Activated naive CD8-positive, alpha-beta T cell treated with anti-CD3 and anti-CD28 coated beads, Interleukin-2, amount 10 ng/mL, durations not matched to agents 7 days and 5 days (primary cell): ENCODE measurements at places on chromosomes 2 and 18.

DNA sequence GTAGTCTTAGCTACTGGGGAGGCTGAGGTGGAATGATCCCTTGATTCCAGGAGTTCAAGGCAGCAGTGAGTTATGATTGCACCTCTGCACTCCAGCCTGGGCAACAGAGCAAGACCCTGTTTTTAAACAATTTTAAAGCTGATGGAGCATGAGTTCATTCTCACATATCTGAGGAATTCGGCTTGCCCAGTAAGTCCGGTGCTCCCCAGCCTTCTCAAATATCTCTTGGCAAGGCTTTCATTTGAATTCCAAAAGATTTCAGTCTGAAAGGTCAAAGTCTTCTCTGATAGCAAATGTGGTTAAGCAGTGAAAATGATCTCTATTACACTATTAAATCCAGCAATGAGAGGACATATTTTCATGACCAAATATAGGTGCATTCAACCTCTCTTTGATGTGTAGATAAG lies 27.9 kb downstream of the PIEZO2 start:
- H3K27ac ChIP-seq: no peak overlapping the region
- H3K36me3 ChIP-seq: no peaks in the 10 kb centered on the region
- no peaks in the 10 kb centered on the region for H3K4me1 ChIP-seq
- DNase-seq: no peak

- H3K4me1 ChIP-seq: peaks cover 2% of the 10 kb centered on the region
- H3K27ac ChIP-seq: no peak overlapping the region
- H3K4me3 ChIP-seq: no peak overlapping the region
Measured at GRCh38 chr2:238331916-238332315, 11.6 kb downstream of the TRAF3IP1 start.

GRCh38 chr2:2178921-2179320 lies 152.2 kb downstream of the MYT1L start:
- no peaks in the 10 kb centered on the region for H3K27me3 ChIP-seq
- no peak overlapping the region for H3K4me3 ChIP-seq
- no peak overlapping the region for H3K27ac ChIP-seq

DNA sequence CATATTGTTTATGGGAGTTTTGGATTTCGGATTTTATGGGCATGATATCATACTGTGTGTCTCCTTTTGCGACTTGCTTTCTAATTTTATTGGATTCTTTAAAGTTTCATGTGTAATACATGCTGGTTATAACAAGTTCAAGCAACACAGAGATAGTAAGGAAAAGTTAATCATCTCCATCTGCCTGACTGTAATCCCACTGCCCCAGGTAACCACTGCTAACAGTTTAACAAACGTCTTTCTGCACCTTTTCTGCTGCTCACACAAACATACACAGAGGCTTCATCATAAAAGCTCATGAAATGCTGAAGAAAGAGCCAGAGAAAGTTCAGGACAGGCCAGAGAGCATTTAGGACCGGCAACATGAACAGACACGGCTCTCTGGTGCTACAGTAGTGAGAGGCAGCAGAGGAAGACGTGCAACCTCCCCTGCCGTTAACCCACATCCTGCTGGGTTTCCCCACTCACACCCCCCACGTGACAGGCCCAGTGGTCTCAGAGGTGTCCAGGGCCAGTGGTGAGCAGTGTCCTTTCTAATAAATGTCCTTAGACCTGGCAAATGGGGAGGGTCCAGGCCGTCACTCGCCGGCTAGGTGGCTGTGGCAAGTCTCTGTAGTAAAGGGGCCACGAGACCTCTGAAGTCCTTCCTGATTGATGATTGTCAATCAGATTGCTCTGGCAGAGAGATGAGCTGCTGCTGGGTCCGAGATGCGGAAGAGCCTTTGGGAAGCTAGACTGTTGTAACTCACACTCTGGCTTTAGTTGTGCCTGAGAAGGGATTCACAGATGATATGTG lies 43.0 kb upstream of the SLC1A4 start:
- H3K36me3 ChIP-seq: peaks cover 14% of the 10 kb centered on the region
- DNase-seq: peak; percentile 79
- peak overlapping the region; percentile 75 for H3K4me3 ChIP-seq
- H3K27me3 ChIP-seq: no peaks in the 10 kb centered on the region
- peaks cover 38% of the 10 kb centered on the region for H3K4me1 ChIP-seq

DNA sequence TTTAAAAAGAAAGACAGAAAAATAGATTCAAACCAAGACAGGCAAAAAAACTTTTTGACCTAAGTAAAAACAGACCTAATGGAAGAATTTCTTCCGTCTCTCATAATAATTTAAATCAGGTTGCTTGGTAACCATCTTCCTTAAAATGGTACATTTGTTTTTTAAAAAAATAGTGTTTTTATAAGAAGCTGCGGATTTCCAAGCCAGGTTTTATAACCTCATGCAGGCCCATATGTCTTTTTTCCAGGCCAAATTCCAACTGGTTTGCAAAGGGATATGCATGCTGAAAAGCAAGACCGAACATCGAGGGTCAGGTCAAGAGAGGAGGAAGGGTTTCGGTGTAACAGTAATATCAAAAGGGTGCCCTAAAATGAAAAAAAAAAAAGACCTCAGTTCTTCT lies 172.9 kb downstream of the MAIP1 start:
- peaks cover 7% of the 10 kb centered on the region for H3K27me3 ChIP-seq
- DNase-seq: no peak
- no peak overlapping the region for H3K27ac ChIP-seq
- no peak overlapping the region for H3K4me3 ChIP-seq
- H3K4me1 ChIP-seq: no peaks in the 10 kb centered on the region

DNA sequence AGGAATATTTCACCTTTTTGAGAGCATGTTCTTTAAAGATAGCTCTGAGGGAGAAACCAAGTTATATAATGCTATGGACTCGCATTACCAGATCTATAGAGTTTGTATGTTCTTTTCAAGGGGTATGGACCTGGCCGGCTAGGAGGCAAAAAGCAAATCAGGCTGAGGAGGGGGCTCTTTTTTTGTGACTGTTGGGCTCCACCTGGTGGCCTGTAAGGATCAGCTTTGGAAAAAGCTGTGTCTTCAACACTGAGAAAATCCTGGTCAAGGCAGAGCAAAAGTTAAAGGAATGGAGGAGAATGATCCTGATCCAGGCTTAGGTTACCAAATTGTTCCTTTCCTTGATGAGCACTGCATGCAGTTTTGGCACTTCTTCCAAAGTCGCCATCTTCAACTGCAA lies 180.5 kb downstream of the DIS3L2 start:
- peaks cover 27% of the 10 kb centered on the region for H3K4me1 ChIP-seq

GRCh38 chr2:50379351-50379750 lies 652.6 kb downstream of the NRXN1 start:
- no peaks in the 10 kb centered on the region for H3K4me1 ChIP-seq
- no peaks in the 10 kb centered on the region for H3K36me3 ChIP-seq
- H3K27me3 ChIP-seq: no peaks in the 10 kb centered on the region
- H3K27ac ChIP-seq: no peak overlapping the region

- DNase-seq: no peak
- H3K4me3 ChIP-seq: no peak overlapping the region
- H3K27ac ChIP-seq: no peak overlapping the region
- no peaks in the 10 kb centered on the region for H3K36me3 ChIP-seq
- no peaks in the 10 kb centered on the region for H3K27me3 ChIP-seq
- H3K4me1 ChIP-seq: no peaks in the 10 kb centered on the region
Measured at GRCh38 chr18:28267878-28268625, 91.1 kb upstream of the CDH2 start.

GRCh38 chr2:177078416-177078815 lies 134.2 kb upstream of the HNRNPA3 start:
- H3K36me3 ChIP-seq: no peaks in the 10 kb centered on the region
- no peak overlapping the region for H3K4me3 ChIP-seq
- H3K27ac ChIP-seq: no peak overlapping the region
- no peaks in the 10 kb centered on the region for H3K4me1 ChIP-seq
- no peak for DNase-seq

- no peak overlapping the region for H3K27ac ChIP-seq
- H3K27me3 ChIP-seq: no peaks in the 10 kb centered on the region
- H3K36me3 ChIP-seq: no peaks in the 10 kb centered on the region
- no peak overlapping the region for H3K4me3 ChIP-seq
Measured at GRCh38 chr2:34291076-34291475, 692.0 kb upstream of the FAM98A start.

DNA sequence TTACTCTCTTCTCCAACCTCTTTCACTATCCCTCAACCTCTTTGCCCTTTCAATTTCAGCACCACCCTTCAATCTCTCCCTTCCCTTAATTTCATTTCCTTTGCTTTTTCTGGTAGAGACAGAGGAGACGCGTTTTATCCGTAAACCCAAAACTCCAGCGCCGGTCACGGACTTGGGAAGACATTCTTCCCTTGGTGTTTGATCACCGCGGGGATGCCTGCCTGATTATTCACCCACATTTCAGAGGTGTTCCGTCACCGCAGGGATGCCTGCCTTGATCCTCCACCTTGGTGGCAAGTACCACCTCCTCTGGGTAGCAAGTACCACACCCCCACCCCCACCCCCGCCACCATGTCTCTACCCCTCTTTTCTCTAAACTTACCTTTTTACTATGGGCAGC lies 669.4 kb upstream of the PKDCC start:
- no peak overlapping the region for H3K4me3 ChIP-seq
- no peak for DNase-seq
- no peaks in the 10 kb centered on the region for H3K27me3 ChIP-seq
- no peak overlapping the region for H3K27ac ChIP-seq
- H3K36me3 ChIP-seq: no peaks in the 10 kb centered on the region

DNA sequence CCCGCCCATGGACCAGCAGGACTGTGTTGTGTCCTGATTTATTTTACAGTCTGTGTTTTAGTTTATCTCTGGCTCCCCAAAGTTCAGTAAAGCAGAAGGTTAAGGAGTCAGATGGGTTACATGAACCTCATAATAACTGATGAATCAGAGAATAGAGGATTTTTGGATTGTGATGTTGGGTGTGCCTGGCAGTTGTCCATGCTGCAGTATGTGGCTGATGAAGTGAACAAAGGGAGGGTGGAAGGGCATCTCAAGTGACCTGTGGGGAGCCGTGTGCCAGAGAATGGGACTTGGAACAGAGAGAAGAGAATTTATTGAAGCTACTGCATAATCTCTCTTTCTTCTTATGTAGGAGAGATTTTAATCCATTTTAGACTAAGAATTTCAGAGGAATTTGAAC lies 145.5 kb downstream of the MAP4K4 start:
- H3K4me1 ChIP-seq: peaks cover 18% of the 10 kb centered on the region
- no peaks in the 10 kb centered on the region for H3K27me3 ChIP-seq
- peaks cover 48% of the 10 kb centered on the region for H3K36me3 ChIP-seq

DNA sequence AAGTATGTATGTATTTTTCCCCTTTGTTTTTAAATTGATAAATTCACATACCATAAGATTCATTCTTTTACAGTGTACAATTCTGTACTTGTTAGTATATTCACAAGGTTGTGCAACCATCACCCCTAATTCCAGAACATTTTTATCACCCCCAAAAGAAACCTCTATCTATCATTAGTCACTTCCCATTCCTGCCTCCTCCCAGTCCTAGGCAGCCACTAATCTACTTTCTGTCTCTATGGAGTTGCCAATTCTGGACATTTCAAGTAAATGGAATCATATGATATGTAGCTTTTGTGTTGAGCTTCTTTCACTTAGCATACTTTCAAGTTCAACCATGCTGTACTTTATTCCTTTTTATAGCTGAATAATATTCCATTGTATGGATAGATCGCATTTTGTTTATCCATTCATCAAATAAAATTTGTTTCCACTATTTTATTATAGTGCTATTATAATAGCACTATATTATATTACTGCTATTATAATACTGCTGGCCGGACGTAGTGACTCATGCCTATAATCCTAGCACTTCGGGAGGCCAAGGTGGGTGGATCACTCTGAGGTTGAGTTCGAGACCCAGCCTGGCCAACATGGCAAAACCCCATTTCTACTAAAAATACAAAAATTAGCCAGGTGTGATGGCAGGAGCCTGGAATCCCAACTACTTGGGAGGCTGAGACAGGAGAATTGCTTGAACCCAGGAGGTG lies 10.9 kb downstream of the STARD7 start:
- DNase-seq: no peak
- H3K27me3 ChIP-seq: no peaks in the 10 kb centered on the region
- H3K27ac ChIP-seq: no peak overlapping the region
- peaks cover 11% of the 10 kb centered on the region for H3K36me3 ChIP-seq
- peaks cover 39% of the 10 kb centered on the region for H3K4me1 ChIP-seq
- no peak overlapping the region for H3K4me3 ChIP-seq

DNA sequence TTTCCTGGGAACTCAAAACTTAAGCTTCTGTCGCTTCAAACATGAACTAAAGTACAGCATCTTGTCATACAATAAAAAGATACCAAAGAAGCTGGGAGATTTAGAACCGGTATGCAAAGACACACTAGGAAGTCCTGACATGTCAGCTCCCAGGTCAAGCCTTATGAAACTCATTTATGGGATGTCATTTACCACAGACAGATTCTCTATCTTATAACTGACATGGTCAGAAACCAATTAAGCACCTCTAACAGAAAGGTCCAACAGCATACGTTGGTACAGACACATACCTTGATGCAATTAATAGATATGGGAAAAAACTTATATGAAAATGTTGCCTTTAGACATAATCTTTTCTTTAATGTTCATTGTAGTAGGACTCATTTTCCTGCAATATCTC lies 169.0 kb downstream of the SRBD1 start:
- H3K4me3 ChIP-seq: no peak overlapping the region
- H3K4me1 ChIP-seq: peaks cover 5% of the 10 kb centered on the region
- no peaks in the 10 kb centered on the region for H3K27me3 ChIP-seq
- no peak overlapping the region for H3K27ac ChIP-seq

DNA sequence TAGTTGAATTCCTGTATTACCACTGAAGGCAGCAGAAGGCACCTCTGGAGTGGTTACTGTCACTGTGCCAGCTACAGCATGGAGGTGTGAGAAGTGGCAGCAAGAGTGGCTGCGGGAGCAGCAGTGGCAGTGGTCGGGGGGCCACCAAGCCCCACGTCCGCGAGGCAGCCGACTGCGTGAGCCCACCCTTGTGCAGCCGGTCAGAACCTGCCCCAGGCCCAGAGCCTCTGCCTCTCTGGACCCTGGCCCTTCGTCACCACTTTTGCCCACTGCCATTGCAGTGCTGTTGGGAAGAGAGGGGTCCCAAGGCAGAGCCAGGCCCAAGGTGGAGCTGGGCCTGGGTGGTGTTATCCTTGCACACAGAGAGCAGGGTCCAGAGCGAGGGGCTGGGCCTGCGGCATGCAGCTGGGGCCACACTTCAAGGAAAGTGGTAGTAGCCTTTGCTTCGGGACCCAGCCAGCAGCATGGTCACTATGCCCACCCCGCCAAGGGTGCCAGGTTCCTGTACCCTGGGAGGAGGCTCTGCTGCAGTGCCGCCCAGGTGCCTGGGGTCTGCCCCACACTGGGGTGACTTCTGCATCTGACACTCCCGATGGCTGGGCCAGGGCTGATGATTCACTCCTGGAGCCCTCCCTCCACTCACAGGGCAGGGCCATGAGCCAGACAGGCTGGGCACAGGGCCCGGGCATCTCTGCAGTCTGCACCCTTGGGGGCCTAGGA lies 450.1 kb upstream of the LRATD1 start:
- no peaks in the 10 kb centered on the region for H3K27me3 ChIP-seq
- no peak overlapping the region for H3K4me3 ChIP-seq
- no peaks in the 10 kb centered on the region for H3K4me1 ChIP-seq
- H3K36me3 ChIP-seq: no peaks in the 10 kb centered on the region
- no peak for DNase-seq
- H3K27ac ChIP-seq: no peak overlapping the region
